ENCODE measurements at places on chromosomes 4 and X. TPM values are rescaled to one million over a fixed set of nuclear protein-coding genes. Genes with fewer than 3 reads are reported as not detected.

The MAP3K15 gene
- 0.15 TPM for total RNA-seq

DNA sequence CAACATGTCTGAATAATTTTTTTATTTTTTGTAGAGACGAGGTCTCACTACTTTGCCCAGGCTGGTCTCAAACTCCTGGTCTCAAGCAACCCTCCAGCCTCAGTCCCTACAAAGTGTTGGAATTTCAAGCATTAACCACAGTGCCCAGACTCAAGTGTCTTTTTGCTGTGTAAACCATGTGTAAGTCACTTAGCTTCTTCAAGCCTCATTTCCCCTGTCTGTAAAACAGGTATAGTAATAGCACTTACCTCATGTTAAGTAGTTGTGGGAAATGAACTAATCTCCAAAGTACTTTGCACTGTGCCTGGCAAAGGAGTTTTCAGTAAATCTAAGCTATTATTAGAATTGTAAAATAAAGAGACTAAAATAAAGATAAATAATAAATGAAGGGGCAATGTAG, 35.7 kb downstream of the STBD1 start:
- no peak for DNase-seq

The AKAP4 gene
- total RNA-seq, result not detected

GRCh38 chr4:101355767-101356702, 8.7 kb upstream of the PPP3CA start:
- no peak for DNase-seq

The XPNPEP2 gene
- 2.1 TPM for total RNA-seq

DNA sequence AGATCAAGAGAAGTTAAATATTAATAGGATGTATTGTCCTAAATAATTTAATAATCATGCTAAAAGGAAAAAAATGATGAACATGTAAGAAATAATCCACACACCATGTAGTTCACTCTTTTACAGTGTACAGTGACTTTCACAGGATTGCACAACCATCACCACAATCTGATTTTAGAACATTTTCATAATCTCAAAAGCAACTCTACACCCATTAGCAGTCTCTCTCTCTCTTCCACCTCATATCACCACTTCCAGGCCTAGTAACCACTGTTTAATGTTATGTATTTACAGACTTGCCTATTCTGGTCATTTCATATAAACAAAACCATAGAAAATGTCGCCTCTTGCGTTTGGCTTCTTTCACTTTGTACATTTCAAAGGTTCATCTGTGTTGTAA, 153.4 kb downstream of the FSTL5 start:
- no peak for DNase-seq

The NMU gene
- not detected for total RNA-seq

The SULT1B1 gene
- total RNA-seq, result 0.95 TPM

GRCh38 chr4:71029504-71029903, 36.1 kb downstream of the DCK start:
- no peak for DNase-seq

The CXCR3 gene
- 2.6 TPM for total RNA-seq

- DNase-seq, result no peak
Measured at GRCh38 chr4:172750910-172751309, 417.7 kb upstream of the GALNT7 start.

- DNase-seq, result no peak
Measured at GRCh38 chr4:61785761-61786160, 585.6 kb downstream of the ADGRL3 start.

DNA sequence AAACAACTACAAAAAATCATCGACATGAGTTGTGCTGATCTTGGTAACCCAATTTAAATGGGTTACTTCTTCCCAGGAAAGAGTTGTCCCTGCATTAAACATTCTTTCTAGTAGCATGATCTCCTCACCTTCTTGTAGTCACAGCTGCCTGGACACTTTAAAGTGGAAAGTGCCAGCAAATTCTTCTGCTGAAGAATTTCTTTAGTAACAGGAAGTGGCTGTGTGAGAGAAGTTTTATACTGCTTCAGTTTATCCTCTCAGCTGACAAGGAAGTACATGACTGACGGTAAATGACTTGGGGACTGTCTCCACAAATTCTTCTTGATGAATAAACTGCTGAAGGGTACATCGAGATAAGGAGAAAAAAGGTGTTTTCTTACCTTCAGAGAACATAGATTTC, 18.2 kb upstream of the TNIP3 start:
- DNase-seq, result no peak

The NOX1 gene
- 0.57 TPM for total RNA-seq

DNA sequence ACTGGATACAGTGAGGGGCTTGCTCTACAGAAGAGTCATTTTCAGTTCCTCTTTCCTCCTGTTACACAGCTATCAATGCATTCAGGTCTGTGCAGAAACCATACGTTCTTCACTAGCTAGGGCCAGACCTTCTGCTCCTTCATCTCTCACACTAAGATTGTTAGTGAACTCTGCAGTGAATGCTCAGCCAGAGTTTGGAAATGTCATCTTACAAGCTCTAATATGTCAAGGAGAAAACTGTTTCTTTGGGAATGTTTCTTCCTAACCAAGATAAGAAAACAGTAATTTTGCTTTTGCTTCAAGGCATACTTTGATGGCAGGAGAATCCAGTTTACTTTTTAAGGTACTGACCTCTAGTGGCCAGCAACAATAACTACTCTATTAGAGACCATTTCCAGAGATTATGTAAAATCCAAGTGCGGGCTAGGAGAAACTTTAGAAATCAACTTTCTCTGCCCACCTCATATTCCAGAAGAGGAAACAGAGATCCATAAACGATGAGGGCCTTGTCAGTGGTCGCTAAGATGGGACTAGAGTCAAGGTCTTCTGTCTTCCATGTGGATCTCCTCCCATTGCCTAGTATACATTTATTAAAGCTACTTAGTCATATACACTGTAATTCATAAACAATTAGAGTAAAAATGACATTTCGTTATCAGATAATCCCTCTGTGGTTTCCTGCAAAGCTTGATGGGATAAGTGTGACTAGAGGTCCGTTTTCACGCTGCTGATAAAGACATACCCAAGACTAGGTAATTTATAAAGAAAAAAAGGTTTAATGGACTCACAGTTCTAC, 12.1 kb upstream of the CC2D2A start:
- DNase-seq, result no peak

DNA sequence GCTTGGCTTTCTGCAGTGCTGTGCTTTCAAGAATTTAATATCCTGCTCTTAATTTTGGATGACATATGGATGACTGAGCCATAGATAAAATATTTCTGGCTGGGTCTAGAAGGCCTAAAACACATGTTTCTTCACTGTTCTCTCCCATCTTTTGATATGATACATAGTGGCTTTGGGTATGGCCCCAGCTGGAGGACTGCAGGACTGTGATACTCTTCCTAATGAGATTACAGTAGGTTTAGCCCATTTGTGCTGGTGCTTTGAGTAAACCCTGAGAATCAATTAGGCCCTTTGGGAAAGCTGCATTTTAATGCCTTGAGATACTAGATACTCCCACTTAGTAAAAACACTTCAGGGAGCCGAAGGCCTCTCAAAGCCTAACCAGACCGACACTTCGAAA, 38.0 kb downstream of the KIT start:
- DNase-seq, result no peak

GRCh38 chrX:23013366-23013765, 13.6 kb downstream of the DDX53 start:
- DNase-seq, result no peak

The MAPK10 gene
- total RNA-seq, result 2.8 TPM

DNA sequence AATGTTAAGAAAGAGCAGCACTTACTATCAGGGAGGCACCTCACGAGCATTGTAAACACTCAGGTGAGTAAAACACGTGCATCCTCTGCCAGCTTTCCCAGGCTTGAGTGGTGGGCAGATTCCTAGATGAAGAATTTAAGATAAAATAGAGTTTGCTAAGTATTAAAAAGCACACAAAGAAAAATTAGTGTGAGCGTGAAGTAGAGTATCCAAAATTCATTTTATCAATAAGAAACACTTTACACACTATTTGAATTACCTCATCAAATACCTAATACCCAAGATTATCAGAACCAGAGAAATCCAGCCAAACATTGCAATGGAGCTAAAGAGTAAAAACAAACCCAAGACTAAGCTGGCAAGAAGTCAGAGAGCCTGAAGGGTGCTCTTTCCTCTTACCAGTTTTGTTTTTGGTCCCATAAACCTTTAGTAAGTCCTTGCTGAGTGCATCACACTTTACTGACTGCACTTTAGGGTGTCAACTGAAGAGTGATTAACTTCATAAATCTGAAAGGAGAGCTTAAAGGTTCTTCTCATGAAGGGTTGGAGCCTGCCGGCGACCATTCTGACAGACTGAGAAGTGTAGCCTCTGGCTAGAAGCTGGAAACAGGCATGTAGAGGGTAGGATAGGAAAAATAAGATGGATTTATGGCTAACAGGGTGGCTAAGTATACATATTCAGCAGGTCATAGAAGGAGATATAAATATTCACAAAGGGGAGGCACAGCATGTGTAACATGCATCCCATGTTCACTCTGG, 151.1 kb downstream of the SLC7A11 start:
- DNase-seq, result no peak

Measured in heart left ventricle (tissue), 16 donors.